IPS DF 6.9 (cell line): ENCODE measurements at places on chromosomes 11 and 22.

- no peaks in the 10 kb centered on the region; the same call in 1 of the 2 replicates for H3K36me3 ChIP-seq
- no peak overlapping the region for H3K4me3 ChIP-seq
- no peak overlapping the region for H3K27ac ChIP-seq
These were observed 18.2 kb upstream of the OR6A2 start for GRCh38 chr11:6817694-6818093.

GRCh38 chr11:110907629-110908028 is 195.4 kb upstream of the ARHGAP20 start:
- no peaks in the 10 kb centered on the region for H3K36me3 ChIP-seq
- no peak overlapping the region for H3K4me3 ChIP-seq
- H3K27ac ChIP-seq = no peak overlapping the region
- no peaks in the 10 kb centered on the region for H3K4me1 ChIP-seq
- no peaks in the 10 kb centered on the region for H3K27me3 ChIP-seq

DNA sequence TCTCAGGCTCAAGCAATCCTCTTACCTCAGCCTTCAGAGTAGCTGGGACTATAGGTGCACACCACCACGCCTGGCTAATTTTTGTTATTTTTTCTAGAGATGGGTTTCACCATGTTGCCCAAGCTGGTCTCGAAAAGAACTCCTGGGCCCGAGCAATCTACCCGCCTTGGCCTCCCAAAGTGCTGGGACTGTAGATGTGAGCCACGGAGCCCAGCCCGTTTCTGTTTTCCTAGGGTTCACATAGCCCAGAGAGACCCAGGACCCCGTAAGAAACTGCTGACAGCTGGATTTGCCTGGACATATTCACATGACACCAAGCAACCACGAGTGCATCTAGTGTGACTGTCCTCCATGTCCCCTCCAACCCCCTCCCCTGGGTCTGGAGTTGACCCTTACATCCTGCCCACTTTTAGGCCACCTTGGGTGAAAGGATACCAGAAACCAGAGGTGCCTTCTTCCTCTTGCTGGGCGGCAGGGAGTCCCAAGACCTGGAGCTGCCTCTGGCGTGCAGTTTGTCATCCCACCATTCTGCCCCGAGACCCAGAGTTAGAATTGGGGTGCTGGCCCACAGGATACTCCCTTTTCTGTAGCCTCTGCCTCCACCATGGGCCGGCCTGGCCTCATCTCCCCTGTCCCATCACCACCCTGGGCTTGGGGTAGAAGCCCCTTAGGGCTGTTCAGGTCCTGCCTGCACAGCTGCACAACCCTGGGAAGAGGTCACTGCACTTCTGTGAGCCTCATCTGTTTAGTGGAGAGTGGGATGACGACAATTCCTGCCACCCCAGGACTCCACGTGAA is 3.7 kb upstream of the RIN1 start:
- no peaks in the 10 kb centered on the region for H3K27me3 ChIP-seq
- no peak overlapping the region for H3K4me3 ChIP-seq
- no peak for DNase-seq
- H3K27ac ChIP-seq = no peak overlapping the region
- peaks cover 25% of the 10 kb centered on the region for H3K36me3 ChIP-seq

DNA sequence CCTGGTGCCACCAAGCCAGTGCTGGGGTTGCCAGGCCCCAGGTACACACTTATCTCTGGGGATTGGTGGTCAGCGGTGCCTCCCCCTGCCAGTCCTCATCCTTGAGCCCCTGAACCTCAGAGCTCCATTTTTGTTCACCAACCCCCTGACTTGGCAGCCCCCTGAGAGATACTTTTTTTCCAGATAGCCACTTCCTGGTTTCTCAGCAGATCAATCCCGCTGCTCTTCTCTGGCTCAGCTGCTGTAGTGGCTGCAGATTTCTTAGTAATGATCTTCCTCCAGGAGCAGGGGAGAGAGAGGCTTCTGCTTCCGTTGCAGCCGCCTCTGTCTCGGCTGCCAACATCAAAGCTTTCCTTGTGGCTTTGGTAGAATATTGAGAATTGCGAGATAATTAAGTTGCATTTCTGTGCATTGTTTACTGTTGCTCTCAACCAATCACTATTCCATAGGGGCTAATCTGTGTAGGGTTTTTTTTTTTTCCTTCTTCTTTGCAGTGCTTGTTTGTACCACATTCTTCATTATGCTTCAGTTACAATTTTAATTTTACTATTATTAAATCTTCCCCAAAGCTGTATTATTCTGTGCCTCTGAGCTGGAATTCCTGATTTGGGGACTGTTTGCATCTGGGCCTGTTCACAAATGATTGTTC is 92.1 kb downstream of the PKNOX2 start:
- peaks cover 4% of the 10 kb centered on the region; the same call in 1 of the 2 replicates for H3K4me1 ChIP-seq
- no peaks in the 10 kb centered on the region for H3K27me3 ChIP-seq
- DNase-seq = no peak

GRCh38 chr11:117152066-117152465 is 8.0 kb downstream of the PAFAH1B2 start:
- no peak for DNase-seq
- no peak overlapping the region for H3K27ac ChIP-seq
- peaks cover 3% of the 10 kb centered on the region; the same call in 1 of the 2 replicates for H3K36me3 ChIP-seq
- H3K4me1 ChIP-seq = no peaks in the 10 kb centered on the region
- H3K4me3 ChIP-seq = no peak overlapping the region

GRCh38 chr11:107770551-107770951 is 58.7 kb upstream of the SLN start:
- DNase-seq = no peak
- no peaks in the 10 kb centered on the region; the same call in 1 of the 2 replicates for H3K4me1 ChIP-seq
- H3K4me3 ChIP-seq = no peak overlapping the region

DNA sequence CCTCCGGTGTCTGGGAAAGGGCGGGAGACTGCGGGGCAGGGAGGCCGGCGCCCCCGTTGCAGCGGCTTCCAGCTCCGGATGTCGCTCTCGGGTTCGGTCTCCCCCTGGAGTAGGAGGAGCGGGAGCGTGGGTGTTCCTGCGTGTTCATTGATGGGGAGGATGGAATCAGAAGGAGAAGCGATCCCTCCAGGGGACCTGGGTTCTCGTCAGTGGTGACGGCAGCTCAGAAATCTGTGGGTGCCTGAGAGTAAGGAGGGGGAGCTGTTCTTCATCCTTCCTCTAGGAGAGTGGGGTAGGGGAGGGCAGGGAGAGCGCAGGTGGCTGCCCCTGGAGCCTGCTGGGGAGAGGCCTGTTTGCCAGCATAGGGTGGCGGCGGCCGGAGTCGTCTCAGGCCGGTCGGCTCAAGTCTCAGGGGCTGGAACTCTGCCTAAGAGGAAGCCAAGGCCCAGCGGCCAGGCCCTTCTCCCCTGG is 1.1 kb downstream of the UBASH3B start:
- no peak for DNase-seq
- H3K4me1 ChIP-seq = no peaks in the 10 kb centered on the region
- no peak overlapping the region for H3K27ac ChIP-seq
- H3K4me3 ChIP-seq = peak overlapping the region; percentile 89

- no peak for DNase-seq
- H3K36me3 ChIP-seq = no peaks in the 10 kb centered on the region
- no peak overlapping the region for H3K27ac ChIP-seq
- no peak overlapping the region for H3K4me3 ChIP-seq
- no peaks in the 10 kb centered on the region for H3K27me3 ChIP-seq
These were observed 707.5 kb upstream of the LUZP2 start for GRCh38 chr11:23789200-23789853.

DNA sequence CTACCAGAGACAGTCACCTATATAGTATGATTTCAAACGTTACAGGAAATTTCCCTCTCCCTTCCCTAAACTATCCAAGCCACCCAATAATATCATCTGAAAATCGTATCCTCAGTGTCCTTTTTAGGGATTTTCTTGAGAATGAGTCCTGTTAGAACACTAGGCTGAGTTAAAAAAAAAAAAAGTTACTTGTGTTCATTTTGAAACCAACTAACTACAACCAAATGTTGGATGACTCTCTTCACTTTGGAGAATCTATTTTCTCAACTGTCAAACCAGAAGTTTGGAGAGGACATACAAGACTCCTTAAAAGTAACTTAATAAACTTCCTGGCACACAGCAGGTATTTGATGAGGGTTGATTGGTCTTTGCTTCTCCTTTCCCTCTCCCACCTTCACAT is 183.2 kb upstream of the SESN3 start:
- H3K27me3 ChIP-seq = no peaks in the 10 kb centered on the region
- H3K36me3 ChIP-seq = no peaks in the 10 kb centered on the region
- no peaks in the 10 kb centered on the region for H3K4me1 ChIP-seq
- H3K27ac ChIP-seq = no peak overlapping the region
- H3K4me3 ChIP-seq = no peak overlapping the region

DNA sequence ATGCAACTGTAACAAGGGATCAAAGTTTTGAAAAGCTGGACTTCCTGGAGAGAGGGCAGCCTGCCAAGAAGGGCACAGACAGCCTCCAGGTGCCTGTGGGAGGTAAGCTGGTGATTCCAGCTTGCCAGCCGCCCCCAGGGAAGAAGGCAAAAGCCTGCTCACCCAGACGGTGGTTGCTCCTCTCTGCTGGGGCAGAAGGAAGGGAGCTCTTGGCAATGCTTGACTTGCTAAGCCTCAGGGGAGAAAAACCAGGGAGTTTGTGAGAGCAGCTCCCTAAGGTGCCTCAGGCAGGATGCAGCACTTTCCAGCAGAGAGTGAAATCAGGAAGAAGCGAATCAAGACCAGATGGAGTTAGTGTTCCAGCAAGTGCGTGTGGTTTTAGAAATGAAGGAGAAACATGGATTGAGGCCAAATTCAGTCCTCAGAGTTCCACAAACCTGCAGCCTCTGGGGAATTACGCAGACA is 553.6 kb downstream of the BUD13 start:
- H3K4me1 ChIP-seq = no peaks in the 10 kb centered on the region
- H3K4me3 ChIP-seq = no peak overlapping the region
- DNase-seq = no peak
- no peak overlapping the region for H3K27ac ChIP-seq
- no peaks in the 10 kb centered on the region for H3K27me3 ChIP-seq

- peak overlapping the region; percentile 4; the same call in 1 of the 2 replicates for H3K4me3 ChIP-seq
- peaks cover 14% of the 10 kb centered on the region; the same call in 1 of the 2 replicates for H3K27me3 ChIP-seq
- H3K27ac ChIP-seq = no peak overlapping the region
- H3K4me1 ChIP-seq = peaks cover 10% of the 10 kb centered on the region
- no peaks in the 10 kb centered on the region; the same call in 1 of the 2 replicates for H3K36me3 ChIP-seq
These were observed 1.7 kb downstream of the IL17REL start for GRCh38 chr22:50010676-50011446.

DNA sequence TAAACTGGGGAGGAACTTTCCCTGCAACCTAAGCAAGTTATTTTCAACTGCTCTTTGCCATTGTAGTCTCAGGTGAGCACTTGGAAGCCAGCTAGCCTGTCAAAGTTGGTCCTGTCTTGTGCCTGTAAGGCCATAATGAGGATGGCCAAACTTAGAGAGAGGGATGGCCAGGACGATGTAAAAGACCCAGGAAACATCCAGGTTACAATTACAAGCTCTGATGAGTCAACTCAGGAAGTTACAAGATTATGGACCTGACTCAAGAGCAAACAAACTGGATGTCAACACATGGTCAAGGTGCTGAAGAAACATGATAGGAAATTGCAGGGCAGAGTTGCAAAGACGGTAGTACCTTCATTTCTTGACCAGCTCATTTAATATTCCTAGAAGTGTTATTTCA is 1.6 kb downstream of the GTPBP1 start:
- no peaks in the 10 kb centered on the region for H3K36me3 ChIP-seq
- no peak overlapping the region for H3K4me3 ChIP-seq
- H3K27ac ChIP-seq = no peak overlapping the region
- no peaks in the 10 kb centered on the region; the same call in 1 of the 2 replicates for H3K4me1 ChIP-seq

GRCh38 chr11:73055655-73056354 is 86.3 kb downstream of the FCHSD2 start:
- H3K27ac ChIP-seq = no peak overlapping the region
- DNase-seq = no peak
- no peaks in the 10 kb centered on the region for H3K4me1 ChIP-seq

GRCh38 chr22:31199187-31199586 is 12.9 kb upstream of the LIMK2 start:
- H3K27ac ChIP-seq = no peak overlapping the region
- no peak overlapping the region for H3K4me3 ChIP-seq
- DNase-seq = no peak

DNA sequence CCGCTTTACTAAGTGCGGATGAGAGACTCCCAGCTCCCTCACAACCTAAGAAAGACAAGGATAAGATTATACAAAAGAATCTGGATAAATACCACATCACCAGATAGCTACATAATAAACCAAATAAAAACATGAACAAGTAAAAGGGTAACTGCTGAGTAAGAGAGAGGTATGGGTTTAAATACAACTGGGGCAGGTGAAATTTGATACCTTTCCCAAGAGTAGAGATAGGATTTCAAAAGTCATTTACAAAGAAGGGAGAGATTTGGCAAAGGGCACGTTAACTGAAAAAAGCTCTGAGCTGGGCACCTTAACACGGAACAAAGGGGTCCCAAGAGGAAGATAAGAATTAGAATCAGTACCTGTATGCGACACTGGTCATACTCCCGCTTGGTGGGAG is 1.7 kb downstream of the UBXN1 start:
- no peak overlapping the region for H3K27ac ChIP-seq
- H3K4me3 ChIP-seq = no peak overlapping the region
- H3K36me3 ChIP-seq = peaks cover 4% of the 10 kb centered on the region; the same call in 1 of the 2 replicates
- H3K27me3 ChIP-seq = no peaks in the 10 kb centered on the region
- DNase-seq = no peak
- H3K4me1 ChIP-seq = no peaks in the 10 kb centered on the region

DNA sequence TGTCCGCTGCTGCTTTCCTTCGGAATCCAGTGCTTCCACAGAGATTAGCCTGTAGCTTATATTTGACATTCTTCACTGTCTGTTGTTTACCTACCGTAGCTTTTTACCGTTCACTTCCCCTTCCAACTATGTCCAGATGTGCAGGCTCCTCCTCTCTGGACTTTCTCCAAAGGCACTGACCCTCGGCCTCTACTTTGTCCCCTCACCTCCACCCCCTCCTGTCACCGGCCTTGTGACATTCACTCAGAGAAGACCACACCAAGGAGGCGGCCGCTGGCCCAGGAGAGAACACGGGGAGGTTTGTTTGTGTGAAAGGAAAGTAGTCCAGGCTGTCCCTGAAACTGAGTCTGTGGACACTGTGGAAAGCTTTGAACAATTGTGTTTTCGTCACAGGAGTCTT is 15.4 kb upstream of the ST14 start:
- no peaks in the 10 kb centered on the region for H3K27me3 ChIP-seq
- no peak overlapping the region for H3K4me3 ChIP-seq
- no peak for DNase-seq
- H3K4me1 ChIP-seq = peaks cover 3% of the 10 kb centered on the region; the same call in 1 of the 2 replicates

DNA sequence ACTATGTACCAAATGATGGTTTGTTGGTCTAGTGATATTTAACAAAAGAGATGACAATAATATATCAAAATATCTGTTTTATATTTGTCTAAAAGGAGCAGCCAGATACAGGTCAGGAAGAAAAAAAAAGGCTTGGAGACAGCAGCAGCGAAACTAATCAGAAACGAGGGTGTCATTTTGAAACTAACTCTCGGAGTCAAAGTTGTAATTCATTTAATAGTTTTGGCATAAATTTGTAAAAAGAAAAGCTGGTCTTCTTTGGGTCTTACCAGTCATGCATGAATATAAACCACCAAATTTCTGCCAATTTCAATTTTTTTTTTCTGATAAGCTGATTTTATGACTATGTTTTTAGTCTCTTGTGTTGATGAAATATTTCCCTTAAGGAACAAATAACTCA is 25.5 kb downstream of the NPAT start:
- H3K36me3 ChIP-seq = peaks cover 7% of the 10 kb centered on the region; the same call in 1 of the 2 replicates
- DNase-seq = no peak
- H3K4me1 ChIP-seq = no peaks in the 10 kb centered on the region; the same call in 1 of the 2 replicates
- H3K27ac ChIP-seq = no peak overlapping the region
- no peaks in the 10 kb centered on the region for H3K27me3 ChIP-seq
